ENCODE measurements at places on chromosomes 7 and 10.

GRCh38 chr10:88668465-88668864 lies 4.2 kb downstream of the LIPF start:
- DNase-seq = no peak

GRCh38 chr7:144019457-144019856 lies 19.3 kb downstream of the OR6B1 start:
- no peak for DNase-seq

DNA sequence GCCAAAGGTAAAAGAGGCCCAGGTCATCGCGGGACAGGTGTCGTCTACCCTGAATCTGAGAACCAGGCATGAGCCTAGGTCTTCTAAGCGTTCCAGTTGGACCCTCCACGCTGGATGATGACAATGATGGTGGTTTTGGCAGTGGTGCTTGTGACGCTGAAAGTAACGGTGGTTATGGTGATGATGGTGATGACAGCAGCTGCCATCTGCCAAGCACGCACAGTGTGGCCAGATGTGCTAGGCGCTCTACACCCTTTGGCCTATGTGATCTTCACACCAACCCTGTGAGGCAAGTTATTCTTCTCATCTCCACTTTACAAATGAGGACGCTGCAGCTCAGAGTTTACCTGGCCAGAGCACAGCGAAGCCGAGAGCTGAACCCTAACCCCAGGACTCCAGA lies 93.9 kb downstream of the FAM53B start:
- DNase-seq = no peak

DNA sequence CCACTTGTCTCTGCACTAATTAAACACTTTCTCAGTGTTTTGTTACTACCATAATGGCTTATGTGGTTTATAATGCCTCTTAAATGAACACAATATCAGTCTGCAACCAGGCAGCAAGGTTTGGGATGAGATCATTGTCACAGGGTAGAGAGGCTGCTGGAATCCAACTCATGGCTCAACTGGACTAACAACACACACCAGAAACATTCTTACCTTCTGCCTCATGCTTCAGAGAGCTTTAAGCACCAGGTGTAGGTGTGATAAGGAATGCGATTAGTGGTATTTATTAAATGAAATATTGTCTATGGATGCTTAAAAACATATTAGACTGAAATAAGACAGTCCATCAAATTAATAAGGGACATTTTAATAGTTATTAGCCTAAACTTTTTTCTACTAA lies 25.4 kb downstream of the PTF1A start:
- no peak for DNase-seq

- no peak for DNase-seq
Measured at GRCh38 chr7:121436688-121437087, 40.6 kb upstream of the FAM3C start.

GRCh38 chr10:42941790-42942189 lies 135.1 kb upstream of the RET start:
- DNase-seq = no peak

DNA sequence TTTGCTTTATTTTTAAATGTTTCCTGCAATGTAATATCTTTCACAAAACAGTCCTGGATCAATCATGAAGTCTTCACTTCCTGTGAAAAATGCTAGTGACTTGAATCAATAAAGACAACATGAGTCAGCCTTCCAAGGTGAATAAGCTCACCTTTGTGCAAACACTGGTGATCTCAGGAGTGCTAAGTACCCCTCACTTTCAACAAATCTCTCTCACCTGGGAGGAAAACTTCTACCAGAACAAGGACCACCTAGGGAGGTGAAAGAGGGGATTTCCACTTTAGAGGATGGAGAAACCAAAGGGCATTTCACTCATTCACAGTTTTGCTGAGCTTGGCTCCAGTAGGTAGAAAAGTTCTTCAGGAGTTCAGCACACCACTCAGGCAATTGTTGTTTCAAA lies 64.8 kb downstream of the CALD1 start:
- DNase-seq = no peak

- no peak for DNase-seq
Measured at GRCh38 chr7:43077285-43077684, 35.2 kb upstream of the HECW1 start.

GRCh38 chr7:34728156-34728555 lies 70.1 kb downstream of the NPSR1 start:
- no peak for DNase-seq

DNA sequence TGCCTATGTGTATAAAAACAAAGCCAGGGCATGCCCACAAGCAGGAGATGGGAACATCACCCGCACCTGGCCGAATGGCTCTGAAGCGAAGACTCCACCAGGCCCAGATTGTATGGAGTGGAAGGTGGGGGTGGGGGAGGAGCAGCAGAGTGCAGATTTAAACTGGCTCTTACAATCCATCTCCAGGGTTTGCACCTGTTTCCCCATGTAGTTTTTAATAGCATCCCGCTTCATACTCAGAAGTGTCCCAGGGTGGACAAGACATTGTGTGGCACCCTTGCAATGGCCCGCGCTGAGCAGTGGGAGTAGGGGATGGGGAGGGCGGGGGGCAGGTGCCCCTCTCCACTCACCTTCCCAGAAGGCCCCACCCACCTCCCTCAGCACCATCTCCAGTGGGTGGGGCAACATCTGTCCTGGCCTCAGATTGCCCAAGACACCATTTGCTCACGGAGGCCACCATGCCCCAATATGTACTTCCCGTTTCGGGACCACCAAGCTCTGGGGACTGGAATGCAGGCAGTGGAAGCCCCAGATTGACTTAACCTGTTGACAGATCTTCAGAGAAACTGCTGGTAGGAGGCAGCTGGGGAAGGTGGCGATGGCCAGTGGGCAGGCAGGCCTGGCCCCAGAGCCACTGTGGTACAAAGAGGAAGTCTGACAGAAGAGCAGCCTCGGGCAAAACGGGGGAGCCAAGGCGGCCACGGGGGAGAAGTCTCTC lies 23.0 kb downstream of the VSIR start:
- DNase-seq = no peak

- no peak for DNase-seq
Measured at GRCh38 chr7:72183835-72184234, 228.3 kb downstream of the CALN1 start.

GRCh38 chr7:50644114-50644513 lies 78.9 kb upstream of the DDC start:
- no peak for DNase-seq

DNA sequence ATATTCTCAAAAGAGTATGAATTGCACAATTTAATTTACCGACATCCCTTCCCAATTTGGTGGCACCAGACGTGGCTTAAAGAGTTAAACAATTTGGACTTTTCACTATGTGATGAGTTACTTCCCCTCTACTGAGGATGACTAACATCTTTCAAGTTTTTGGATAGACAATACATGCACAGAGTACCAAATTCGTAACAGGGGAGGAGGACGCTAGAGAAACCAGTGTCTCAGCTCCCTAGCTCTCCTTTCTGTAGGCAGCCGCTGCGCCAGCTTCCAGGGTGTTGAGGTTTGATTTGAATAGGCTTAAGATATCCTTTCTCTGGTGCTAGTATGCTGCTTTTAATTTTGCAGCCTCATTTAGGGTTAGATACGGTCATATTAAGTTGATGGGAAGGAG lies 69.2 kb downstream of the GNA12 start:
- no peak for DNase-seq

GRCh38 chr7:29841926-29842701 lies 35.8 kb downstream of the WIPF3 start:
- DNase-seq = no peak

- DNase-seq = no peak
Measured at GRCh38 chr10:73407495-73407894, 6.4 kb downstream of the ANXA7 start.

DNA sequence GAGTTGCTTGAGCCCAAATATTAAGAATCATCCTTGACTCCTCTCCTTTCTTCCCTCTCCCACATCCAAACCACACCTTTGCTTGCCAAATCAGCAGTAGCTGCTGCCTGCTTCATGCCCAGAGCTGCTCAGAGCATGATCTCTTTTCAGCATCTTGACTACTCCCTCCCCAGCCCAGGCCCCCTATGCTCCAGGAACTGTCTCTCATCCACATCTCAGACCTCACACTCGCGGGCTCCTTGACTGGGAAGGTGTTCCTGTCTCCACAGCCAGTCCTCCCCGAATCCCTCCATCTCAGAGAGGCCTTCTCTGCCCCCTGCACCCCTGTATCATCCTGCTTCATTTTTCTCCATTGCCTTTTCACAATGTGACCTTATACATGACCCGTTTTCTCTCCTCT lies 157.0 kb downstream of the DNAJB6 start:
- DNase-seq = no peak

DNA sequence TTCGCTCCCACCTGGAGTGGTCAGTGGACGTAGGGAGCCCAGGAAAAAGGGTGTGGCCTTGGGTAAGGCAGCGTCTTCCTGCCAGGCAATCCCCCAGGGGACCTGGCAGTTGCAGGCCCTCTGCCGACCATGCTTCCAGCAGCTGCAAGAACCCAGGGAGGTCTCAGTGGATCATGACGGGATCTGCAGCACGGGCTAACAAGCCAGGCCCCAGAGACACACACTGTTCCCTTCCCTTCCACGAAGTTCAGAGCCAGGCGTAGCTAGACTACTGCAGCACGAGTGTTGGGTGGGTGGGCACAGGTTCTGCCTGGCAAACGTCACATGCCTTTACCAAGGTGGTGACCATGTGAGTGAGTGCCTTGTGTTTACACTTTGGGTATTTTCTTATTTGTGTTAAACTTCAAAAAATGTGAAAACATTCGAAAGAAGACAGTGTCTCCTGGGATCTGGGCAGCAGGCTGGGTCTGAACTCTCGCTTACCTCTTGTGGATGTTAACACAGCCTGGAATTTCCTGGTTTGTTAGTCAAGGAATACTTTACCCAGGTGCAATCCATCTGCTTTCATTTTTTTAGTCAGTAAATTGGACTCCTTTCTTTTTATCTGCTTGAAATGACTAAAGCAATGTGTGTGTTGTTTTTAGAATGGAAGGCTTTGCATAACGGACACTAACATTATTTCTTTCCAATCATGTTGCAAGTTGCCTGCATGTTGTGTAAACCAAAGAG lies 48.2 kb upstream of the VIPR2 start:
- no peak for DNase-seq

GRCh38 chr10:101566333-101567164 lies 21.5 kb downstream of the POLL start:
- DNase-seq = no peak
